ENCODE measurements at places on chromosomes 11 and 22. TPM values are rescaled to one million over a fixed set of nuclear protein-coding genes. Genes with fewer than 3 reads are reported as not detected.

DNA sequence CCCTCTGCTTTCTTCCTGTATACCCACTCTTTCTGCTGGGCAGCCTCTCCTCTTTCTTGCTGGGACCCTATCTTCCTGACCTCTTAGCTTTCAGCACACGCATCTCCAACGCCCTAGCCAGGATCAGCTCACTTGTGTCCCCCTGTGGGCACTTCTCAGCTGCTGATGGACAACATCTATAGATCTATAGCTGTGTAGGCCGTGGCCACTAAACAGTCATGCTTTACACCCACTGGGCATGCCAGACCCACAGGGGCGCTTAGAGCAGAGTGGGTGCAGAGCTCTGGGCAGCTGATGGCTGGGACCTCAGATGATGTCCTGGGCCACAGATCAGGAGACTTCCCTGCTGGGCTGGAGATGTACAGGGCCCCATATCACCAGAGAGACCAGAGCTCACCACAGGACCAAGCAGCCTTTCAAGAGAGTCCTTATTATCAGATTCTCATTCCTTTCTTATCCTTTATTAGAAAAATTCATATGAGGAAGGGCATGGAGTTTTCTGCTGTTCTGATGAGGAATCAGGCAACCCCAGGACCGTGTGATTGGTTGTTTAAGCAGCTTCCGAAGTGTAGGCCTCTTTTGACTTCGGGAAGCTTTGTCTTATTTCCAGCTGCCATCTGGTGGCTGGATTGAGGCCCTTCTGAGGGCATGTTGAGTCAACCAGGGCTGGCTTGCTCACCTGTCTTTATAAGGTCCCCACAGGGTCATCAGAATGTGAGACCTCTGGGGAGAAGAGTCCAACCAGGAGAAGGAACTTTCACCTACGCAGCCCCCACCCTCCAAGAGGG, 60.5 kb downstream of the OSBP2 start:
- no peak overlapping the region for H3K4me3 ChIP-seq
- H3K36me3 ChIP-seq, result no peaks in the 10 kb centered on the region
- no peaks in the 10 kb centered on the region for H3K4me1 ChIP-seq
- H3K27me3 ChIP-seq, result no peaks in the 10 kb centered on the region

DNA sequence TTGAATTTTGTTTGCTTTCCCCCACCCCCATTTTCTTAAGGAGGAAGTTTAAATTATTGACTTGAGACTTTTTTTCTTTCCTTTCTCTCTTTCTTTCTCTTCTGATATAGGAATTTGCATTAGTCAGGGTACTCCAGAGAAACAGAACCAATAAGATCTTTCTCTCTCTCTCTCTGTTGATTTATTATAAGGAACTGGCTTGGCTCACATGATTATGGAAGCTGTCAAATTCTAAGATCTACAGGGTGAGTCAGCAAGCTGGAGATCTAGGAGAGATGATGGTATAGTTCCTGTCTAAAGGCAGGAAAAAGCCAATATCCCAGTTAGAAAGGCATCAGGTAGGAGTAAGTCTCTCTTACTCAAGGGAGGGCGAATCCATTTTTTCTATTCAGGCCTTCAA, 64.0 kb downstream of the CCDC81 start:
- DNase-seq, result no peak
- no peak overlapping the region for H3K27ac ChIP-seq
- no peak overlapping the region for H3K4me3 ChIP-seq
- no peaks in the 10 kb centered on the region for H3K27me3 ChIP-seq
- H3K4me1 ChIP-seq, result no peaks in the 10 kb centered on the region
- H3K36me3 ChIP-seq, result peaks cover 2% of the 10 kb centered on the region

GRCh38 chr22:37243402-37244113, 511 bp downstream of the RAC2 start:
- H3K36me3 ChIP-seq, result no peaks in the 10 kb centered on the region
- H3K4me3 ChIP-seq, result peak overlapping the region; percentile 36
- H3K27ac ChIP-seq, result no peak overlapping the region

DNA sequence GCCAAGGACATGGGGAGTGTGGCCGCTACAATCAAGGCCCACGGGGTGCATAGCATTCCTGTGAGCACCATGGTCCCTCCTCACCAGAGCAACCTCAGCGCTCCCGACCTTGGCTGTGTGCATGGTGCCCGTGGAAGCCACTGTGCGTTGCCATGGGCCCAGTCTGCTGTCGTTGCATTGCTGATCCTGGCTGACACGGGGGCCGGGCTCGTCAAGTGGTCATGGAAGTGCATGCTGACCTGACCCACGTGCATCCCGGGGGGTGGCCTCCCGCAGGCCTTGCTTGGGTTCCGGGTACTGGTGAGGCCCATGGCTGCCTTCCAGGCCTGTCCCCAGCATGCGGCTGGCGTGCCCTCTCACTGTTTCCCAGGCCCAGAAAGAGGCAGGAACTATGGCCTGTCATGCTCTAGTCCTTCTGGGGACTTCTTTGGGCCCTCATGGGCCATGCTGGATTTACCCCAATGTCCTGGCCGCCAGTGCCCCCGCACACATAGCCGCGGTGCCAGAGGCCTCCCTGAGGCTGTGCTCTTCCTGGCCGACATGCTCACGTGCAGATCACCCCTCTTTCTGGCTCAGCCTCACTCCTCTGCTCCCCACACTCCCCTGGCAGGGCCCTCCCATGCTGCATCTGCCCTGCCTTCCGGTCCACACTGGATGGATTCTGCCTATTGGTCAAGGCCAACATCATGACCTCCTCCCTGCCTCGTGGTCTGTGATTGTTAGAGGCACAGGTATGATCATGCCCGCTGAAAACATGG, 1258.0 kb downstream of the BRD1 start:
- H3K27me3 ChIP-seq, result peaks cover 15% of the 10 kb centered on the region
- no peak overlapping the region for H3K27ac ChIP-seq
- no peak overlapping the region for H3K4me3 ChIP-seq
- H3K36me3 ChIP-seq, result no peaks in the 10 kb centered on the region
- no peaks in the 10 kb centered on the region for H3K4me1 ChIP-seq

- no peaks in the 10 kb centered on the region for H3K27me3 ChIP-seq
- H3K4me3 ChIP-seq, result no peak overlapping the region
- no peaks in the 10 kb centered on the region for H3K4me1 ChIP-seq
- H3K36me3 ChIP-seq, result no peaks in the 10 kb centered on the region
- no peak for DNase-seq
Observed at GRCh38 chr11:3913921-3914320, 58.5 kb downstream of the STIM1 start.

GRCh38 chr11:124825876-124826275, 25.7 kb upstream of the MSANTD2 start:
- no peak for DNase-seq
- no peak overlapping the region for H3K4me3 ChIP-seq
- no peaks in the 10 kb centered on the region for H3K4me1 ChIP-seq
- H3K27ac ChIP-seq, result no peak overlapping the region
- H3K27me3 ChIP-seq, result peaks cover 4% of the 10 kb centered on the region
- H3K36me3 ChIP-seq, result no peaks in the 10 kb centered on the region

GRCh38 chr11:15742626-15743519, 613.5 kb downstream of the SOX6 start:
- no peaks in the 10 kb centered on the region for H3K27me3 ChIP-seq
- H3K4me3 ChIP-seq, result no peak overlapping the region

DNA sequence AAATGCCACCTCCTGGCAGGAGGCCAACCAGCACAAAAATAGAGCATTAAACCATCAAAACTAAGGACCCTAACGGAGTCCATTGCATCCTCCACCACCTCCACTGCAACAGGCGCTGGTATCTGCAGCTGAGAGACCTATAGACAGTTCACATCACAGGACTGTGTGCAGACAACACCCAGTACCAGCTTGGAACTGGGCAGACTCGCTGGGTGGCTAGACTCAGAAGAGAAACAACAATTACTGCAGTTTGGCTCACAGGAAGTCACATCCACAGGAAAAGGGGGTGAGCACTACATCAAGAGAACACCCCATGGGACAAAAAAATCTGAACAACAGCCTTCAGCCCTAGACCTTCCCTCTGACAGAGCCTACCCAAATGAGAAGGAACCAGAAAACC, 11.6 kb upstream of the TMEM45B start:
- H3K36me3 ChIP-seq, result no peaks in the 10 kb centered on the region
- H3K4me1 ChIP-seq, result peaks cover 12% of the 10 kb centered on the region
- no peak for DNase-seq
- peak overlapping the region; percentile 80 for H3K27ac ChIP-seq
- H3K27me3 ChIP-seq, result no peaks in the 10 kb centered on the region

DNA sequence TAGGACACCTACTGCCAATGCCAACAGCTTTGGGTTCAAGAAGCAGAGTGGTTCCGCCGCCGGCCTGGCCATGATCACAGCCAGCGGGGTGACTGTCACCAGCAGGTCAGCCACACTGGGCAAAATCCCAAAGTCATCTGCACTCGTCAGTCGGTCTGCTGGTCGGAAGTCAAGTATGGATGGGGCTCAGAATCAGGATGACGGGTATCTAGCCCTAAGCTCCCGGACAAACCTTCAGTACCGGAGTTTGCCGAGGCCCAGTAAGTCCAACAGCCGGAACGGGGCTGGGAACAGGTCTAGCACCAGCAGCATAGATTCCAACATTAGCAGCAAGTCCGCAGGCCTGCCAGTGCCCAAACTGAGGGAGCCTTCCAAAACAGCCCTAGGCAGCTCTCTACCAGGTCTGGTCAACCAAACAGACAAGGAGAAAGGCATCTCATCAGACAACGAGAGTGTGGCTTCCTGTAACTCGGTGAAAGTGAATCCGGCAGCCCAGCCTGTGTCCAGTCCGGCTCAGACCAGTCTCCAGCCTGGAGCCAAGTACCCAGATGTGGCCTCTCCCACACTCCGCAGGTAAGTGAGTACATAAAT, 115.1 kb downstream of the DBX1 start:
- no peaks in the 10 kb centered on the region for H3K27me3 ChIP-seq
- no peak overlapping the region for H3K27ac ChIP-seq
- no peak overlapping the region for H3K4me3 ChIP-seq
- no peak for DNase-seq
- H3K4me1 ChIP-seq, result peaks cover 3% of the 10 kb centered on the region

- H3K27me3 ChIP-seq, result no peaks in the 10 kb centered on the region
- no peak overlapping the region for H3K4me3 ChIP-seq
- H3K36me3 ChIP-seq, result no peaks in the 10 kb centered on the region
- H3K4me1 ChIP-seq, result no peaks in the 10 kb centered on the region
- H3K27ac ChIP-seq, result no peak overlapping the region
Observed at GRCh38 chr11:106386519-106386918, 309.1 kb downstream of the AASDHPPT start.

DNA sequence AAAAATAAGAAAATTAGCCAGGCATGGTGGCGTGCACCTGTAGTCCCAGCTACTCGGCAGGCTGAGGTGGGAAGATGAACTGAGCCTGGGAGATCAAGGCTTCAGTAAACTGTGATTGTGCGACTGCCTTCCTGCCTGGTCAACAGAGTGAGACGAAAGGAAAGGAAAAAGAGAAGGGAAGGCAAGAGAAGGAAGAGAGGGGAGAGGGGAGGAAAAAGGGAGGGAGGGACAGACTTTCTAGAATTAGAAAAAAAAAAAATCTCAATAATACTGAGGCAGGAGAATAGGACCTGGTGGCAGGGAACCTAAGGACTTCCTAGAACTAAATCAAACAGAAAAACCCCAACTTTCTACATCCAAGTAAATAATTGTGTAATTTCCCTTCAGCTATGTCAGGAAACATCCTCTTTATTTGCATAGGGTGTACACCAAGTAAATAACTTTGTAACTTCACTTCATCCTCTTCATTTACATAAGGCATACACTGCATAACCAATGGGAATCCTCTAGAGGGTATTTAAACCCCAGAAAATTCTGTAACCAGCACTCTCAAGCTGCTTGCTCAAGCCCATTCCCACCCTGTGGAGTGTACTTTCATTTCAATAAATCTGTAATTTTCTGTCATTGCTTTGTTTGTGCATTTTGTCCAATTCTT, 8.7 kb downstream of the SBF2 start:
- H3K27ac ChIP-seq, result no peak overlapping the region
- no peak overlapping the region for H3K4me3 ChIP-seq
- H3K27me3 ChIP-seq, result no peaks in the 10 kb centered on the region

GRCh38 chr22:30495041-30495784, 10.3 kb downstream of the SEC14L4 start:
- no peak overlapping the region for H3K27ac ChIP-seq
- no peak for DNase-seq
- H3K27me3 ChIP-seq, result peaks cover 2% of the 10 kb centered on the region

- no peak overlapping the region for H3K4me3 ChIP-seq
- H3K36me3 ChIP-seq, result no peaks in the 10 kb centered on the region
- no peaks in the 10 kb centered on the region for H3K4me1 ChIP-seq
- H3K27ac ChIP-seq, result no peak overlapping the region
- H3K27me3 ChIP-seq, result peaks cover 2% of the 10 kb centered on the region
- no peak for DNase-seq
Observed at GRCh38 chr22:37079158-37079557, 27.6 kb downstream of the KCTD17 start.

DNA sequence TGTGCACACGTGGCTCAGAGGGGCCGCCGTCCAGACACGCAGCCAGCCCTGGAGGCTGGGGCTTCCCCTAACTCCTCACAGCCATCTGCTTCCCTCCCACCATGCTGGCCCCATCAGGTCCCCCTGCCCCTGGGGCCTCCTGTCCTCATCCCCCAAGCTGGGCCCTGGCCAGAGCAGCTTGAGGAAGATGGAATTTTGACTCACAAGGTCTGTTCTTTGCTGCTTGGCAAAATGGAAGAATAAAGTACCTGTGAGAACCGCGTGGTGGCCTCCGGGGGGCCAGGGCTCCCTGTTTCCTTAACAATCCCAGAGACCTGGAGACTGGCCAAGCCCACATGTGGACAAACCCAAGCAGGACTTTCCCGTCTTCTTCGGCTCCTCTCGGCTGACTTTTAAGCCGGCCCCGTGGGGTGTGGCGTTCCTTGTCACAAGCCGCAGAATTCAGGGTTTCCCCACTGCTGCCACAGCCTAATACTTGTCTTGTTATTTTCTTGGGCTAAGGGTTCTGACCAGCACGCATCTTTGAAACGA, 872.8 kb downstream of the BRD1 start:
- no peaks in the 10 kb centered on the region for H3K4me1 ChIP-seq

DNA sequence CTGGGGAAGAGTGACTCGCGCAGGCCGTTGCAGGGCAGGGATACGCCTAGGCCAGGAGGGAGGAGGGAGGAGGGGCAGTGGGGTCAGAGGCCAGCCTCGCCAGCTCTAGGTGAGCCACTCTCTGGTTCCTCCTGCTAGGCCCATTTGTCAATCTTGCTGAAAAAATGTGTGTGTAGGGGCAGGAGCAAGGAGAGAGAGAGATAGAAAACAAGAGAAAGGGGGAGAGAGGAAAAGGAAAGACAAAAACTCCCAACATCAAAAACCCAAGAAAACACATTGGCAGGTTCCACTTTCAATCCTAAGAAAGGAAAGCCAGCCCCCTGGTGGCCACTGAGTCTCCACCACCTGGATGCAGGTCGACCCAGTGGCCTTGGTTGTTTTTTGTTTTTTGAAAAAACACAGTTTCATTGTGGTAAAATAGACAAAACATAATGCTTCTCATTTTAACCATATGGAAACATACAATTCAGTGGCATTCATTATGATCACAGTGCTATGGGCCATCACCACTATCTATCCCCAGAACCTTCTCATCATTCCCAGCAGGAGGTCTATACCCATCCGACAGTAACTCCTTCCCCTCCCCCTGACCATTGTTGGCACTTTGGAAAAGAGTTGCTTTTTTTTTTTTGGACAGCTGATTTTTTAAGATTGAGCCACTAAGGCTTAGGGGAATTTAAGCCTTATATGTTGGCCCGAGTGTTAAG, 10.9 kb downstream of the OMP start:
- no peaks in the 10 kb centered on the region for H3K27me3 ChIP-seq
- H3K27ac ChIP-seq, result no peak overlapping the region
- no peak overlapping the region for H3K4me3 ChIP-seq
- no peaks in the 10 kb centered on the region for H3K4me1 ChIP-seq
- DNase-seq, result peak; percentile 37

TBC1D22A gene
- polyA plus RNA-seq, result 21.5 TPM

BMAL1 gene
- 7.6 TPM for polyA plus RNA-seq

MCHR1 gene
- 0.09 TPM for polyA plus RNA-seq

C11orf16 gene
- polyA plus RNA-seq, result 0.12 TPM

FAM83F gene
- polyA plus RNA-seq, result 10.7 TPM

All from large intestine (tissue), 12 donors.